ENCODE measurements at places on chromosomes 11 and 22.

DNA sequence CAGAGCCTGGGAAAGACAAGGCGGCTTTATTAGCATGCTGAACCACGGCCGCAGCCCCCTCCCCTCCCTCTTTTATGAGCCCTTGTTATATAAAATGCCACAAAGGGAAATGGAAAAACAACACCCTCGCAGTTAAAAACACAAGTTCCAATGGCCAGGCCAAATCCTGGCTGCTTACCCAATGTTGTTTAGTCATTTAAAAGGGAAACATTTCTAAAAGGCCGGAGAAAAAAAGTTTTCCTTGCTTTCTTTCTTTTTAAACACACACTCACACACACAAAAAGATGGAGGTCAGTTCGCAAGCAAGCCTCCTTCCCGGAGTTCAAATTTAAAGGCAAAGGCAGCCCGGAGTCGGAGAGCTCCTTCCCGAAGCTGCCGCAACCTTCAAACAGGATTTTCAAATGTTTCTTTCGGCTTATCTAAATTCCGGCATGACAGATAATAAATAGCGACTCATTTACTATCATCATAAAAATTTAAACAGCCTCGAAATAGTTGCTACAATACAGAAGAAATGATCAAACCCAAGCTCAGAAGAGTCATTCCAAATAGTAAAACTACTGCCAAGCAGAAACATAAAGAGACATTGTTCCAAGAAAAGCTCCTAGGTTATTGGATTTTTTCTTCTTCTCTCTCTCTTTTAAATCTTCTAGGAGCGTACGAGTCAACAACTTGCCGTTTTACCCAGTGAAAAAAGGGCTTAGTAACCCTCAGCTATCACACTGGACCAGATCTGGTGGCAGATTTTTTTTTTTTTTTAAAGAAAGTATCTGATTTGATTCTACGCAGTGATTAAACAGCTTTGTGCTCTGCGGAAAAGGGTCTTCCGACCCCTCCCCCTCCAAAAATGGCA lies 3.5 kb downstream of the PHF21B start:
- no peak for DNase-seq

DNA sequence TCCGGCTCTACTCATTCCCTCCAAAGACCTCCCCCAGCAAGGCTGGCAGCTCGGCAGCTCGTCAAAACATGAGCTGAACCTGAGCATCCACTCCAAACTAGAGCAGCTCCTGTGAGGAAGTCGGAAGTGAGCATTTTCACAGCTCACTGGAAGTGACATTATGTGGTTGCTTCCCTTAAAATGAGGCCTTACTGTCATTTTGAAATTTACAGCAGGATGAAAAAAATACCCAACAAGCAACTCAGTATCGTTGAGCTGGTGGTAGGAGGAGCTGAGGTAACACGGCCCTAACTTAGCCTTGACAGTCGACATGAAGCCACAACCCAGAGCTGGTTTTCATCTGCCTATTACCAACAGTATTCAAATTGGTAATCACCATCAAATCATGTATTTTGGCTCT lies 38.0 kb upstream of the ARFGAP3 start:
- no peak for DNase-seq

DNA sequence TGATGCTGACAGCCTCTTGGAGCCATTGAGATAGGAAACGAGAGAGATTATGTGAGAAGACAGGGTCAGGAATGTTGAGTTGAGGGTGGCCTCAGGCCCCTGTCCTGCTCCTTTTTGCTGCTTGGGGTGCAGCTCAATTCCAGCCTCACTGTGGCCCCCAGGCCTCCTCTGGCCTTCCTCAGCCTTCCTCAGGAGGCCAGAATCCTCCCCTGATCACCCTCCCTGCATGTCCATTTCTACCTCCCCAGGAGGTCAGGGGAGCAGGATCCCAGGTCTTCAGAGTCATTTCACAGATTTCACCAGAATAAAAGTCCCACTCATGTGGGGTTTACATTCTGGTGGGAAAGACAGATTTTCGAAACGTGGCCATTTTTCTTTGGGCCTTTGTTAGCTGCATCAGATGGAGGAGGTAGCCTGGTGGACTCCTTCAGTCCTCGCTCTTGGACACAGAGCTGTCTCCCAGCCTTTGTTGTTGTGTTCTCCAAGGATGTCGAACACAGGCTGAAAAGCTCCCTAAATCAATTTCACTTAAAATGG lies 2.2 kb upstream of the KCNQ1OT1 start:
- DNase-seq = no peak

DNA sequence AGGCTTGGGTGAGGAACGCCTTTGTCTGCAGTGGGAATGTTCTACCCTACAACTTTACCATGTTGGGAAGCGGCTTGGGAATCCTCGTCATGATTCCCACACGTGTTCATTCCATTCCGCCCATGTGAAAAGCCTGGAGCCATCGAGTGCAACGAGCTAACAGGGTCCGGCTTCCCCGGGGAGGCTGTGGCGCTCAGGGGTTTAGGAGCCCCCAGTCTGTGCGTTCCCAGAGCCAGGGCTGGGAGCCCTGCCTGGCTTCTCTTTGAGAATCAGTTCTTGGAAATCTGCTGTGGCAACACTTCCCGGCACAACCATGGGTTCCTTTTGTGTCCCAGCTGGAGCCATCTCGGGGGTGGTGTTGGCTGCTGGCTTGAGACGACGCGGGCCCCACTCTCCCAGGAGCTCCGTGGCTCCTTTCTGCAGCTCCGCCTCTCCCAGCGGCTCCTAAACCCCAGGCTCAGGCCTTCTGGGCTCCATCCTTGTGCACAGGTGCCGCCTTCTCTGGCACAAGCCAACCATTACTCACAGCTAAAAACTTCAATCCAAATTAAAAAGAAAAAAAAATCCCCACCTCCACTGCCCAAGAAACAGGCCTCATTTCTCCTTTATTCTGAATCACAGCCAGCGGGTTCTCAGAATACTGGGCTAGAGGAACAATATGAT lies 18.7 kb upstream of the PPFIA1 start:
- DNase-seq = no peak

DNA sequence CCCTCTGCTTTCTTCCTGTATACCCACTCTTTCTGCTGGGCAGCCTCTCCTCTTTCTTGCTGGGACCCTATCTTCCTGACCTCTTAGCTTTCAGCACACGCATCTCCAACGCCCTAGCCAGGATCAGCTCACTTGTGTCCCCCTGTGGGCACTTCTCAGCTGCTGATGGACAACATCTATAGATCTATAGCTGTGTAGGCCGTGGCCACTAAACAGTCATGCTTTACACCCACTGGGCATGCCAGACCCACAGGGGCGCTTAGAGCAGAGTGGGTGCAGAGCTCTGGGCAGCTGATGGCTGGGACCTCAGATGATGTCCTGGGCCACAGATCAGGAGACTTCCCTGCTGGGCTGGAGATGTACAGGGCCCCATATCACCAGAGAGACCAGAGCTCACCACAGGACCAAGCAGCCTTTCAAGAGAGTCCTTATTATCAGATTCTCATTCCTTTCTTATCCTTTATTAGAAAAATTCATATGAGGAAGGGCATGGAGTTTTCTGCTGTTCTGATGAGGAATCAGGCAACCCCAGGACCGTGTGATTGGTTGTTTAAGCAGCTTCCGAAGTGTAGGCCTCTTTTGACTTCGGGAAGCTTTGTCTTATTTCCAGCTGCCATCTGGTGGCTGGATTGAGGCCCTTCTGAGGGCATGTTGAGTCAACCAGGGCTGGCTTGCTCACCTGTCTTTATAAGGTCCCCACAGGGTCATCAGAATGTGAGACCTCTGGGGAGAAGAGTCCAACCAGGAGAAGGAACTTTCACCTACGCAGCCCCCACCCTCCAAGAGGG lies 60.5 kb downstream of the OSBP2 start:
- DNase-seq = peak; percentile 44

DNA sequence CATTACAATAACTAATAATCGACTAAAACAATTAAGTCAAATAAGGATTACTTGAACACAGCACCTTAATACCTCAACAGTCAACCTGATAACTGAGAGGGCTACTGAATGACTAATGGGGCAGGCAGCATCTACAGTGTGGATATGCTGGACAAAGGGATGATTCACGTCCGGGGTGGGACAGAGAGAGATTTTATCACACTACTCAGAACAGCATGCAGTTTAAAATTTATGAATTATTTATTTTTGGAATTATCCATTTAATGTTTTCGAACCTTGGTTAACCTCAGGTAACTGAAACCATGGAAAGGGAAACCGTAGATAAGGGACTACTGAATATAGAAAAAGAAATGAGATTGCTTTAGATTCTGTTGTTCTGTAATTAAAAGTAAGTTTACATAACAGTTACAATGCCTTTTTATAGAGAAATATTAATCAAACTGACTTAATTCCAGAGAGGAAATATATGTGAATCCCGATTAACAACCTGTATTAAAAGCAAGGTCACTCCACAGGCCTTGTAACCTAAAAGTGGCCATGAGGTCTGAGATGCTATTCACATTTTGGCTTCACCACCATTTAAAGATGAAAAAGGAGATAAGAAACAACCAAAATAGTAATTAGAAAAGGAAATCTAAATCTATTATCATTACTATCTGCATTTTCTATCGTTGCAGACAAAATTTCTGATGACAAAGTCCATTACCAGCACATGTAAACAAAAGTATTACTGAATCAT lies 119.0 kb upstream of the TP53AIP1 start:
- no peak for DNase-seq

DNA sequence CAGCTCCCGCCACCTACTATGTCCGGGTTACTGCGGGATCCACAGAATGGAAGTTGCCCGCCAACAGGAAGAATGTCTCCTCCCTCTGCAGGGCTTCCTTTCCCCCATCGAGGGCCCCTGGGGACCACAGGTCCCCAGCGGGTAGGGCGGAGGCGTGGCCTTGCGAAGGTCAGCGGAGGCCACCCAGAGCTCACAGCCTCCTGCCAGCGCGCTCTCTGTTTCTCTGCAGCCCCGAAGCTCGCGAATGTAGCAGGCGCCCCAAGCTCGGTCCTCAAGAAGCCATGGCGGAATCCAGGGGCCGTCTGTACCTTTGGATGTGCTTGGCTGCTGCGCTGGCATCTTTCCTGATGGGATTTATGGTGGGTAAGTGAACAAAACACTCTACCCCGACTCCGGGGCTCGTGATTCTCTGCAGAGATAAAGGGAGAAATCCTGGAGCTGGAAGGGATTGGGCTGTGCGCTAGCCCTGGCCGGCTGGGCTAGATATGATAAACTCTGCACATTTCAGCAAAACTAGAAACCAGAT lies at the start of gene NAALAD2:
NAALAD2 (plus strand) TSS at position 186 of the 526 bp plus-strand sequence; CDS start at position 282, 96 bp downstream.
- no peak for DNase-seq
